ENCODE measurements at places on chromosomes 6 and 20.

- no peak for DNase-seq
Observed at GRCh38 chr20:43849496-43850186, 65.0 kb upstream of the TOX2 start.

DNA sequence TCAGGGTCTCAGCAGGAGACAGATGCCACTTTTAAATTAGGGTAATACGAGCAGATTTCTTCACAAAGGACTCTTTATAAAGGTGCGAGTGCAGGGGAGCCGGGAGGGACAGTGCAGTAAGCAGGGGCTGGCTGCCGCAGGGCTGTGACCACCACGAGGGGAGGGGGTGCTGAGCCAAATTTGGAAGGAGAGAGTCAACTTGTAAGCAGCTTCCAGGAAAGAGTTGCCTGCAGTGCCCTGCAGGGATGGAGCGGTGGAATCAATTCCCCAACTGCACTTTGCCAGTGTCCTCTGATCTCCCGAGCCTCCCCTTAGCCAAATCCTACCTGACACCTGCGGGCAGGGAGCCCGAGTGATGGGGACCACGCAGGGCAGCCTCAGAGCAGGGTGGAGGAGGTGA, 13.9 kb upstream of the CCDC167 start:
- no peak for DNase-seq

DNA sequence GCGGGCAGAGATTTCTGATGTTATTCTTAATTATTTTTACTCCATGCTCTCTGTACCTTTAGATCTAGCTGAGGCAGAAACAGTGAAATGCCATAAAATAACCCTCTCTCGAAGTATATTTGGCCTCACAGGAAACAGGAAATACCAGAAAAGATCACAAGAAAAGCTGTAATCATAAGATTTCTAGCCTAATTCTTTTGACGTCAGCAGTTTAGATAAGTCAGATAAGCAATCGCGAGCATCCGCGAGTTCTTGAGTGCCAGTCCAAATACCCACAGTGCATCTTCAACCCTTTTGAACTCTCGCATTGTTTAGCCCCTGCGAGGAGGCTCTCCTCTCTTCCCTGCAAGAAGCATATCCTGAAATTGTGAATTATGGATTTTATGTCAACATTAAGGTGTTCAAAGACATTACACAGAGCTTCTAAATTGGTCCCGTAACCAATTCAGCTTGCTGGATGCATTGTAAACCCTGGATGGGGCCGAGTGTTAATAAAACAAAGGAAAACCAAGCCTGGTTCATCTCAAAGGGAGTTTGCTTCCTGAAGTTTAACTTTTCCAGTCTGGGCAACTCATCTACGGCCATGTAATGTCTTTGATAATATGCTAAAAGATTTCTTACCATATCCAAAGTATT, 198.9 kb downstream of the MTFR2 start:
- no peak for DNase-seq

- DNase-seq, result no peak
Observed at GRCh38 chr6:82908661-82909060, 157.0 kb downstream of the UBE3D start.

GRCh38 chr6:99014061-99014460, 66.3 kb upstream of the FBXL4 start:
- DNase-seq, result no peak
